ENCODE measurements at places on chromosomes 3 and 15. TPM values are rescaled to one million over a fixed set of nuclear protein-coding genes. Genes with fewer than 3 reads are reported as not detected.
A peak's percentile ranks its signal among the peaks of the same experiment; 100 is the strongest.

- no peaks in the 10 kb centered on the region for H3K27me3 ChIP-seq
- H3K4me3 ChIP-seq = no peak overlapping the region
- H3K36me3 ChIP-seq = no peaks in the 10 kb centered on the region
Measured at GRCh38 chr3:71229905-71230657, 353.4 kb downstream of the FOXP1 start.

DNA sequence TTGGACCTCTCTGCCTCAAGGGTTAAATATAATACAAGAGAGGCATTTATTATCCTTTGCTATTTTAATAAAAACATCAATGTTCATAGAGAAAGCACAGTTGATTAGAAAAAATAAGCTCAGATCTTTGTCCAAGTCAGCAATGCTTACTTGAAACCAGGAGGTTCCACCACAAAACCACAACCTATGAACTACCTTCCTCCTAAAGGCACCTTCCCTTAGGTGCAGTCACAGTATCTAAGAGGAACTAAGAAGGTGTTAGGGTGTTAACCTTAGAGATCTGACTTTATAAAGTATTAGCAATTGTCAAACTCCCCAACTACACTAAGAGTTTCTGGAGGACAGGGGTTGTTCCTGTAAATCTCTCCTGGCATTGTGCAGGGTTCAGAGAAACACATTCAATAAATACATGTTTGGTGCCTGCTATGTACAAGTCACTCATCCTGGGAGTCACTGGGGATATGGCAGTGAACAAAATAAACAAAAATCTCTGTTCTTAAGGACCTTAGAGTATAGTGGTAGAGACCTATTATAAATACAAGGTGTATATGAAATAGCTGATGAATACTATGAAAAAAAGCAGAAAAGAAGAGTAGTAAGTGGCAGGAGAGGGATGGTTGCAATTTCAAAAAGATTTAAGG lies 208.6 kb downstream of the NFKBIZ start:
- no peaks in the 10 kb centered on the region for H3K27me3 ChIP-seq
- peak; percentile 50 for DNase-seq
- H3K36me3 ChIP-seq = no peaks in the 10 kb centered on the region
- H3K4me3 ChIP-seq = peak overlapping the region; percentile 16

GRCh38 chr3:105957722-105958121 lies 88.9 kb upstream of the CBLB start:
- H3K4me3 ChIP-seq = no peak overlapping the region
- no peak for DNase-seq
- H3K27me3 ChIP-seq = no peaks in the 10 kb centered on the region
- no peaks in the 10 kb centered on the region for H3K4me1 ChIP-seq
- H3K27ac ChIP-seq = no peak overlapping the region

DNA sequence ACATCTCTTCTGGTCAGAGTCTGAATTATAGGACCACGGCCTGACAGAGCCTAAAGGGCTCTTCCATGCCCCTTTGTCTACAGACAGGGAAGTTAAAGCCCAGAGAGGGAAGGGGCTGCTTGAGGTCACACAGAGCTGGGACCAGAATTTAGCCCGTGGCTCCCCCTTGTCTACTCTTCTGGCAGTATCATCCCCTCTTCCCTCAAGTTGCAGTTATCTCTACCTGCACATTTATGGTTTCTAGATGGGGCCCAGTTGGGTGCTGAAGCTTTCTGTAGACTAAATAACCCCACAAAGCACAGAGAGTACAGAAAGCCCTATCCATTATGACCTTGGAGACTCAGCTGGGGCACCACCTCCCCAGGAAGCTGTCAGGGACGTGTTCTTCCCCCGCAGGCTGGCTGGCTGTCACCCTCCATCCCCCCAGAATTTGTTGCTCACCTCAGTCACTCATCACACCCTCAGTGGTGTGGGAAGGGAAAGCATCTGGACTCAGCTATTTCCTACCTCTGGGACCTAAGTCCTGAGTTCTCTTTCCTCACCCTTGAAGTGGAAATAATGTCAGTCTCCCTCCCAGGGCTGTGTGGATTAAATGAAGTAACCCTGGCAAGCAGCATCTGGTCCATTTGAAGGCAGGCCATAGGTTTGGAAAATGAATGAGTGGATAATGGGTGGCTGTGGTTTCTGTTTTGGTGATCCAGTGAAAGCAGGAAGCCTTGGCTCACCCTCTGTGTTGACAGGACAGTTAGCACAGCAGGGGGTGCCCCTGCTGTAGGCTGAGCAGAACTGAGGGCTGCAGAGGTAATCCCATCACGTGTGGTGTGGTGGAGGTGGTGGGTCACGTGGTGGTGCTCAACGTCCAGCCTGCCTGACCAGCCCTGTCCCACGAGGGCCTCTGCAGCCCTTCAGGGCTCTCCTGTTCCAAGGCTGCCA lies 16.3 kb downstream of the ACOX2 start:
- no peak overlapping the region for H3K27ac ChIP-seq
- H3K4me1 ChIP-seq = no peaks in the 10 kb centered on the region
- H3K4me3 ChIP-seq = no peak overlapping the region
- no peak for DNase-seq
- H3K27me3 ChIP-seq = no peaks in the 10 kb centered on the region

DNA sequence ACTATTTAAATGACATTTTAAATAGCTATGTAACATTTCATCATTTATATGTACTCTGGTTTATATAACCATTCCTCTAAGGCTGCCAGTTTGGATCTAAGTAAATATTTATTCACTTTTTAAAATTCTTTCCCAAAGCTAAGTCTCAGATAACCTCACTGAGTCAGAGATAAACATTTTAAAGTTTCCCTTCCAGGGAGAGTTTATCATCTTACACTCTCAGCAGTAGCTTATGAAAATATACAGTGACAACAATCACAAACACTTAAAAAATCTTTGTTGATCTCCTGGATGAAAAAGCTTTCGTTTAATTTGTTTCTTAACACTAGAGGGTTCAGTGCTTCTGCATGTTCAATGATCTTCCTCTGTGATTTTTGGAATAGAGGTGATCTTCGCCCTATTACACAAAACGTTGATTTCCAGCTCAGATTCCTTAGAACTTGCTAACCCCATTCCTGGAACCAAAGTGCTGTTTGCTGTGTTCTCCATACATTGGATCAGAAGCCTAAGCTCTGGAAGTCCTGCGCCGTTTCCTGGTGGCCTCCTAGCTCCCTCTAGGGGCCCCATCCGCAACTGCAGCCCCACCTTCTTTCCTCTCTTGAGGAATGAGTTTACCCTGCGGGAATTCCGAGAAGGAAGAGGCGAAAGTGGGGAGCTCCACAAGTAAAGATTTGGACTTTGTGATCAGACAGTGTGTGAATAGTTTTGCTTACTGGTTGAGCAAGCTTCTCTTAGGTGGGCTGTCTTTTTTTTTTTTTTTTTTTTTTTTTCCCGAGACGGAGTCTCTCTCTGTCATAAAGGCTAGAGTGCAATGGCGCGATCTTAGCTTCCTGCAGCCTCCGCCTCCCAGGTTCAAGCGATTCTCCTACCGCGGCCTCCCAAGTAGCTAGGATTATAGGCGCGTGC lies 29.3 kb upstream of the SACM1L start:
- H3K4me3 ChIP-seq = no peak overlapping the region
- H3K27me3 ChIP-seq = no peaks in the 10 kb centered on the region
- peak; percentile 42 for DNase-seq
- peaks cover 7% of the 10 kb centered on the region for H3K4me1 ChIP-seq
- H3K27ac ChIP-seq = no peak overlapping the region

GRCh38 chr3:98797905-98798304 lies 34.8 kb downstream of the ST3GAL6 start:
- H3K27me3 ChIP-seq = no peaks in the 10 kb centered on the region
- no peak overlapping the region for H3K4me3 ChIP-seq
- no peak for DNase-seq
- no peaks in the 10 kb centered on the region for H3K36me3 ChIP-seq
- no peak overlapping the region for H3K27ac ChIP-seq

The SNRPA1 gene
- total RNA-seq = 225 TPM

DNA sequence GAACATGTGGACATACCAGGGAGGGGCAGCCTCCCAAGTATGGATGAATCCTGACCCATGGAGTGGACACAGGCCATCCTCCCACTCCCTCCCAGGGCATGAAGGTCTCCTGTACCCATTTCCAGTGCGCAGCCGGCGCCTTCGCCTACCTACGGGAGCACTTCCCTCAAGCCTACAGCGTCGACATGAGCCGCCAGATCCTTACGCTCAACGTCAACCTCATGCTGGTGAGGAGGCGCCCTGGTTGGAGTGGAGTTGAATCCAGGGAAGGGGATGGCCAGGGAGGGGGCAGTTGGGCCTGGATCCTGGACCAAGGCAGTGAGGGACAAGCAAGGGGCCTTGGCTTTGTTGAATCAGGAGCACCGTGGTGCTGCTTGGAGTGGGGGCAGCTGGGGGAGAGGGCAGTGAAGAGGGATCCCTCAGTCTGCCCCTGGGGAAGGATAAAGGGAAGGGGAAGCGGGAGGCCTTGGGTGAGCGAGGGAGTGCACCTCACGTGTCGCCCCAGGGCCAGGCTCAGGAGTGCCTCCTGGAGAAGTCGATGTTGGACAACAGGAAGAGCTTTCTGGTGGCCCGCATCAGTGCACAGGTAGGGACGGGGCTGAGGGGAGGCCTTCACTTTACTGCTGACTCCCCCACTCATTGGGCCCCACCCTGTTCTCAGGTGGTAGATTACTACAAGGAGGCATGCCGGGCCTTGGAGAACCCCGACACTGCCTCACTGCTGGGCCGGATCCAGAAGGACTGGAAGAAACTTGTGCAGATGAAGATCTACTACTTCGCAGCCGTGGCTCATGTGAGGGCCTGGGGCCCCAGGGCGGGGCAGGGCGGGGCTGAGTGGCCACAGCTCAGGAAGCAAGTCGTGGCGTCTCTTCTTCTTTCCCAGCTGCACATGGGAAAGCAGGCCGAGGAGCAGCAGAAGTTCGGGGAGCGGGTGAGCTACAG lies 25.3 kb downstream of the PTPN23 start:
- H3K36me3 ChIP-seq = peaks cover 14% of the 10 kb centered on the region
- no peak overlapping the region for H3K4me3 ChIP-seq
- no peak for DNase-seq
- no peaks in the 10 kb centered on the region for H3K4me1 ChIP-seq

DNA sequence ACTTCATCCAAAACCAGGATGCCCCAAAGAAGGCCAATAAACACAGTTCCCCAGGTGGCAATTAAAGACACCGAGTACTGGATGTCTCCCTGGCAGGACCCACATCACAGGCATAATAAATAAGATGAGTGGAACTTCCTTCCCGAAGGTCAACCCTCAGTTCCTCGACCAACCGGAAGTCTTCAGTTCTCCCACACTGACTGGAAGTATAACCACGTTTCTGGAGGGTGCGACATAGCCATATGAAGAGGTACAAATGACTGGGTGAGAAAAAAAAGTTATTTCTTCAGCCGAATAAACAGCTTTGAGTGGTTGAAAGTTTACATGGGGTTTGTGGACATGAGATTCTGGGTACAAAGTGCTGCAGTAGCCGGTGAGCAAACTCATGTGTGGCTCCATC lies 34.6 kb upstream of the MUC13 start:
- no peak overlapping the region for H3K4me3 ChIP-seq
- no peak overlapping the region for H3K27ac ChIP-seq
- DNase-seq = no peak

DNA sequence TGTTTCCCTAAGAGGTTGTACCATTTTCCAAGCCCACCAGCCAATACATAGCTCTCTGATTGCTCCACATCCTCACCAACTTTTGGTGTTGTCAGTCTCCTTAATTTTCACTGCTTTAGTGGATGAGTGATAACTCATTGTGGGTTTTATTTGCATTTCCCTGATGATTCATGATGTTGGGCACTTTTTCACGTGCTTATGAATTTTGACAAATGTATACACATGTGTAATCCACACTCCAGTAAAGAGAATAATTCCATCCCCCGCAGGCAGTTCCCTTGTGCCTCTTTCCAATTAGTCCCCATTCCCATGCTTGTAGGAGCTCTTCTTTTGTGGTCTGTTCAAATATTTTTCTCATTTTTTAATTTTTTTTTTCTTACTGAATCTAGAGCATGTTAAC lies 52.4 kb downstream of the ANP32A start:
- H3K27me3 ChIP-seq = no peaks in the 10 kb centered on the region
- DNase-seq = no peak
- no peak overlapping the region for H3K27ac ChIP-seq
- no peaks in the 10 kb centered on the region for H3K36me3 ChIP-seq
- H3K4me3 ChIP-seq = no peak overlapping the region
- no peaks in the 10 kb centered on the region for H3K4me1 ChIP-seq

DNA sequence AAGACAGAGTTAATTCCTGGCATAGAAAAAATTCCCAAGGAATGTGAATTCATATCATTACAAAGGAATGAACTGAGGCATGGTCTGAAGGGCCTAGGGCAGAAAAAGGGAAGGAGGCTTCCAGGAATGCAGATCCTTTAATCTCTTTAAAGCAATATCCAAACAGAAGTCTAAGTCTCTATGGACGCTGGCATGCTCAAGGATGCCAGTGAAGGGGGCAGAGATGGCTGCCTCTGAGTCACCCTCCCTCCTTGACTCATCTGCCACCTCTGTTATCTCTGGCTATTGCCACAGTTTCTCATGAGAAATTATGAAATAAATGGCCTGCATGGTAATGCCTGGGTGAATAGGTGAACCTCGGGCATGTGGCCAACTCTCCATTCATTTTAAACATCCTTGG lies 96.3 kb upstream of the BCL6 start:
- H3K4me3 ChIP-seq = no peak overlapping the region
- no peaks in the 10 kb centered on the region for H3K4me1 ChIP-seq
- no peak overlapping the region for H3K27ac ChIP-seq
- no peaks in the 10 kb centered on the region for H3K27me3 ChIP-seq

GRCh38 chr15:90213122-90213817 lies 12.1 kb downstream of the SEMA4B start:
- DNase-seq = no peak
- no peaks in the 10 kb centered on the region for H3K36me3 ChIP-seq
- no peak overlapping the region for H3K4me3 ChIP-seq
- peaks cover 10% of the 10 kb centered on the region for H3K4me1 ChIP-seq
- H3K27ac ChIP-seq = no peak overlapping the region

The GATM gene
- 2.4 TPM for total RNA-seq

The TRAIP gene
- total RNA-seq = 22.9 TPM

DNA sequence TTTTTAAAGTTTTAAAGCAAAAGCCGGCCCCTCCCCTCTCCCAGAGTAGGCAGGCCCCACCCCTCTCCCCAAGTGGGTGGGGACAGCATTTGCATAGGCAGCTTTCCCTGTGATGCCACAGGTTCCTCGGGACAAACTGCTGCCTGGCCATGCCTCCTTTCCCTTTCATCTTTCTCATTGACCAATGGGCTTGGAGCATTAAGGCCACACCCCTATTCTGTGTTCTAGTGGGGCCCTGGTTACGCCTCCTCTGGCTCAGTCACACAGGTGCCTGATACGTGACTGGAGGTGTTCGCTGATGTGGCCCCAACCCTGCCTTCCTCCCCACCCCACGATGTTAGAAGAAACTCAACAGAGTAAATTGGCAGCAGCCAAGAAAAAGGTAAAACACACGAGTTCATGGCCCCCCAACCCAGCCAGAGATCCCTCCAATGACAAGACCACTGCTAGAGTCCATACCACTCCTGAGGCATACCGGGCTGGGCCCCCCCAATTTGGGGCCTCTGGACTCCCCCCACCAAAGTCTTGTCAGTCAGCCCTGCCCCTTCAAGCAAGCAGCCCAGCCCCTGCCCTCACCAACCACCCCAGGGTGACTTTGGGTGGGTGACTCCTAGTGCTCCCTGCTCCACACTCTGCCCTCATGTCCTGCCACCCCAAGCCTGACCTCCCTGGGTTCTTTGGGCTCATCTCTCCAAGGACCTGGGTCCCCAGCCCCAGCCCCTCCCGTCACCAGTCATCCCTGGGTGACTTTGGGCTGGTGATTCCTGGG lies 62.8 kb upstream of the CSPG4 start:
- H3K4me3 ChIP-seq = no peak overlapping the region
- H3K27ac ChIP-seq = no peak overlapping the region
- no peaks in the 10 kb centered on the region for H3K27me3 ChIP-seq
- no peak for DNase-seq
- no peaks in the 10 kb centered on the region for H3K4me1 ChIP-seq

The CPN2 gene
- not detected for total RNA-seq

- H3K27ac ChIP-seq = no peak overlapping the region
- no peaks in the 10 kb centered on the region for H3K36me3 ChIP-seq
- H3K27me3 ChIP-seq = no peaks in the 10 kb centered on the region
- DNase-seq = no peak
Measured at GRCh38 chr15:96181873-96182301, 148.6 kb upstream of the NR2F2 start.
